KG1 (cell line): ENCODE measurements at places on chromosomes 3 and 15.

DNA sequence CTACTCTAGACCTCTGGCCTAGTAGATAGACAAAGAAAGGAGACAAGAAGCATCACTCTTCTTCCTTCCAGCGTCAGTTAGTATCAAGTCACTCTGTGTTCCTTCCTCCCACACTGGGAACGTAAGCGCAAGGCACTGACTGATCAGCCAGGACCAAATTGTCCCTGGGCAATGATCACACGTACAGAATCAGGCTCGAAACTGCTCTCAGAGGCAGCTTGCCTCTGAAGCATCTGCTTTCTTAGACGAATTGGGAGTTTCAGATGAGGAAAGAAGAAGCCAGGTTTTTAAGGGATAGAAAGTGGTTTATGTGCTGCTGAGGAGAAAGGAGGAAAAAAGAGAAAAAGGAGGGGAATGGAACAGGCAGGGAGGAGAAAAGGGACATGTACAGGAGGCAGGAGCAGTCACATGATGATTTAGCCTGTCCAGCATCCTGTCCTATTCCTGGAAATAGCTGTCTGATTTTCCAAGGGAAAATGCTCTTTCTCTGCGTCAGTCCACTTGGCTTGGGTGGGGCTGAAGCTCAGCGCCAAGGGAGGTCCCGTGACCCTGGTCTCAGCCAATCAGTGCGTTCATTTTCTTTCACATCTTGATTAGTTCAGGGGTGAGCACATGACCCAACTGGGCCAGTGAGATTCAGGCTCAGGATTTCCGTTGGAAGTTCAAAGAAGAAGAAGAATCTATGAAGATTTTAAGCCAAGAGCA lies 102.0 kb upstream of the PRICKLE2 start:
- no peak for DNase-seq

GRCh38 chr3:158808697-158809096 lies 6.8 kb downstream of the MFSD1 start:
- DNase-seq: no peak

DNA sequence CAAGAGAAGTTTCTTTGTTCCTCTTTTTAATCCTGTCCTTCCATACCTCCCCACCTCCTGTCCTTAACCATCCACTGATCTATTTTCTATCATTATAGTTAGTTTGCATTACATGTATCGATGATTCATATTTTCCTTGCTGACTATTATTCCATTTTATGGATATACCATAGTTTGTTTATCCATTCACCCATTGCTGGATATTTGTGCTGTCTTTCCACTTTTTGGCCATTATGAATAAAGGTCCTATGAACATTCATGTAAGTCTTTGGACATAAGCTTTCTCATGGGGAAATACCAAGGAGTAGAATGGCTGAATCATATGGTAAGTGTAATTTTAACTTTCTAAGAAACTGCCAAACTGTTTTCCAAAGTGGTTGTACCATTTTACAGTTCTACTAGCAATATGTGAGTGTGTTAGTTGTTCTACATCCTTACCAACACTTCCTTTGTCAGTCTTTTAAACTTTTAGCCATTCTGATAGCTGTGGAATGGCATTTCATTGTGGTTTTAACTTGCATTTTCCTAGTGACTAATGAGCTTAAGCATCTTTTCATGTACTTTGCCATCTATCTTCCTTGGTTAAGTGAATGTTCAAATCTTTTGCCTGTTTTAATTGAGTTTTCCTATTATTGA lies 11.7 kb downstream of the ATP6V1A start:
- no peak for DNase-seq

GRCh38 chr15:101642361-101642760 lies 9.8 kb downstream of the TM2D3 start:
- no peak for DNase-seq

DNA sequence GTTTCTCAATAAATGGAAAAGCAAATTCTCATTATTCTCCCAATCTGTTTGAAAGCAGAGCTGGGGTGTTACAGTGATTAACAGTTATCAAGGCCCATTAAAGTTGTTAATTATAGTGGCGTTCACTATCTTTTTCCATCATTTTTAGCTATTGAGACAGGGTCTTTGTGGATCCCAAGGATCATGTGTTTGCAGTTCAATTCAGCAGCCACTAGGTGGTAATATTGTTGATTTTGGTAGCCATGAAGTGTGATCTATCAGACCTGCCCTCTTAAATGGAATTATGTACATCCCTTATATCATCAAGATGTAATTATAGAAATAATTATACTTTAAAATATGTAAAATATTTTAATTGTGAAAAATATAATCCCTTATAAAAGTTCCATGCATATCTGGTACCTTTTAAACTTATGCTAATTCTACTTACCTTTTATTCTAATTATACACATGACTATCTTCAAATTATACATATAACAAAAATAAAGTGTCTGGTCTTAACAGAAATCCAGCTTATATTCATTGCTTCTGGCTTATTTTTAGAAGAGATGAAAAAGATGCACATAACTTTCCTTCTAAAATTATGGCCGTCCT lies 126.4 kb downstream of the GREM1 start:
- DNase-seq: no peak

- DNase-seq: no peak
These were observed 18.8 kb upstream of the CHD2 start for GRCh38 chr15:92881211-92881754.

- no peak for DNase-seq
These were observed 50.6 kb downstream of the SLC6A6 start for GRCh38 chr3:14452740-14453710.

DNA sequence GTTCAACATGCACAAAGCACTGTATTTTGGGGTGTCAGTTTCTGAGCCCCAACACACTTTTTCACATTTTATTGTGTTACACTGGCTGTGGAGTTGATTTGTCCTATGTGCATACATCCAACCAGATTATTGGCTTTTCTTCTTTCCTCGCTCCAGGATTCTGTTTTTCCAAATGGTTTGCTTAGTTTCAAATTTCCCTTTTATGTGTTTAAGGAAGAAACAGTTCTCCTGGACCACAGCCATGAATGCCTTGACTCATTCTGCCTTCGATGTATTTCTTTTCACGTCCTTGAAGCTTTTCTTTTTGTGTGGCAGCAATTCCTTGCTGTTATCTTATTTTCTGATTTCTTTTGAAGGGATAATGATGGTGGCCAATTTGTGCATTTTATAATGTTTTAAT lies 53.8 kb downstream of the CACNA2D3 start:
- no peak for DNase-seq

DNA sequence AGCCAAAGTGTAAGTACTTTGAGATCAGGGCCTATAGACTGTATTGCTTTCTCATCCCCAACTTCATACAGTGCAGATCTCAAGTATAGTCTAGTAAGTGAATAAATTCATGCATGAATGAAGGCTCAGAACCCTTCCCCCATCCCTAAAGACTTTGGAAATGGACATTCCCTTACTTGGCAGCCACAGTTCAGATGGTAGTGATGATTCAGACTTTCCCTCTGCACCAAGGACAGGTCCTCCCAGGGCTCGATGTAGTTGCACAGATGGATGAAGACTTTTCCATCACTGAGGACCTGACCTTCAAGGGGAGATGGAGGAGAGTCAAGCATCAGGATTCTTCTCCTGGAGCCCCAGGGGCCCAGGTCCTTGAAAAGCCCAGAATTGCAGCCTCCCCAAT lies 4.6 kb downstream of the TIMP4 start:
- DNase-seq: no peak

DNA sequence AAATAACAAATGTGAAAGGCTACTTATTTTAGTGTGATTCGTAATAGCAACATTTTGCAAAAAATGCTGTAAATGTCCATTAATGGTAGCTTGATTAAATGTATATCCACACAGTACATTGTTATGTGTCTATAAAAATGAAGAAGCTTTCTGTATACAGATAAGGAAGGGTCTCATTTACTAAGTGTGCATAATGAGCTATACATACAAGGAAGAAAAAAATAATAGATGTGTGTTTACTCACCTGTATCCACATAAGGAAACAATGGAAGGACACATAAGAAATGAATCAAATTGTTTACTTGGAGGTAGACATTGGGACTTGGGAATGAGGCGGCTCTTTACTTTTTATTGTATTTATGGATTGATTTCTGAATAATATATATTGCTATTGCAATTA lies 34.9 kb downstream of the MED12L start:
- DNase-seq: no peak
